CD8-positive, alpha-beta memory T cell (primary cell): ENCODE measurements at places on chromosomes 4 and X.

DNA sequence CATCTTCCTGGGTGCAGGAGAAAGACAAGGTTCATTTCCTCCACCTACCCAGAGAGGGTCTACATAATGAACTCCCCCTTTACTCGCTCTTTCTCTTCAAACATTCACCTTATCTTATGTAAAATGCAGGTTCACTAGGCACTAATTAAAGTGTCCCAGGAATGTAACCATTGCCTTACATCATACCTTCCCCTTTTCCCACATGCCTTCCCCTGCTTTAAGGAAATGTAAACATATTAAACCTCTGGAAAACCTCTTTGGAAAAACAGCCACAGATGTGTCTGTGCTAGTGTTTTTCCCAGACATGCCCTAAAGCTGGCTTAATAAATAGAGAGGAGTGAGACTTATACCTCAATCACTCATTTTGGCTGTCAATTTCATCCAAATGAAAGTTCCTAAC, 15.8 kb downstream of the TBC1D9 start:
- DNase-seq, result no peak

DNA sequence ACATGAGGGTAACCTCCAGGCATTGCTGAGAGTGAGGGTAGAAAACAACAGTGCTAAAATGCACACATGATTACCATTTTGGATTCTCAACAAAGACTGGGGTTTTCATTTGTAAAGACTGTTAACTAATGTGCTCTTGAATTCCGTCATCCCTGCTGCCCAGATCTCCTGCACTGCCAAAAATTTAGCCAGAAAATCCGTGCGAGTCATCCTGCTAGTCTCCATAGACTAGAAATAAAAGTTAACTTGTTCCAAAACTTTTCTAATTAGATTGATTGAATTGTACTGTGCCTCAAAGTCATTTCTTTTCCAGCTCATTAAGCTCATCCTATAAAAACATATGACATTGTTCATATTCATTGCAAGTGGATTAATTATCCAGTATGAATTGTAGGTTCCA, 99.8 kb downstream of the ARSF start:
- DNase-seq, result no peak

DNA sequence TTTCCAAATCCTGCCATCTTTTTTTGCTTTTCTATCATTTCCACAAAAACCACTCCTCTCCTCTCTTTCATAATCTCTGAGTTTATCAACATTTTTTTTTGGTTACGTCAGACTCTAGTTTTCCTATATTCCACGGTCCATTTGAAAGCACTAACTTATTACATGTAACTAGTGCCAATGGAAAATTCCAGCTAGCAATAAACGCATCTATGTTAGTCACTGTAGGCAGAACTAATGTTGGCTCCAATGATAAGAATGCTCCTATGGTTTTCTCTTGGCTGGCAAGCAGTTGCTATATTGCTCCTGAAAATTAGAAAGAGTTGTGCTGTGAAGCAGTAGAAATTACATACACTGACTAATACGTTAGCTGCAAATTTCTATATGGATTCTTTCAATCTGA, 634.6 kb upstream of the FTHL17 start:
- DNase-seq, result no peak

DNA sequence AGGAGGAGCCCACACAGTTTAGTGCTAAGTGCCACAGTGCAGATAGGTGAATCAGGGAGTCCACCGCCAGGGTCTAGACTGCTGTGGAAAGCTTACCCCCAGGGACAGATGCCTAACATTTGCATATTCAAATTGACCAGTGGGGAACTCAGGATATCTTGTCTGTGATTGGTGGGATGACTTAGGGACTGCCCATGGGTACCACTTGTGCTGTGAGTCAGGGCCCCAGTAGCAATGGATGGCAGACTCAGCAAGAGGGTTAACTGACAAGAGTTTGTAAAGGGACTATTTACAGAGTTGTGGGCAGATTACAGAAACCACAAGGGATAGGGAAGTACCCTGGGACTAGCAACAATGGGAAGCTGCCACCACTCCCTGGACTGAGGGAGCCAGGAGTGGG, 282.1 kb downstream of the BCOR start:
- no peak for DNase-seq

GRCh38 chrX:125786316-125786715, 379.8 kb downstream of the DCAF12L2 start:
- DNase-seq, result no peak

DNA sequence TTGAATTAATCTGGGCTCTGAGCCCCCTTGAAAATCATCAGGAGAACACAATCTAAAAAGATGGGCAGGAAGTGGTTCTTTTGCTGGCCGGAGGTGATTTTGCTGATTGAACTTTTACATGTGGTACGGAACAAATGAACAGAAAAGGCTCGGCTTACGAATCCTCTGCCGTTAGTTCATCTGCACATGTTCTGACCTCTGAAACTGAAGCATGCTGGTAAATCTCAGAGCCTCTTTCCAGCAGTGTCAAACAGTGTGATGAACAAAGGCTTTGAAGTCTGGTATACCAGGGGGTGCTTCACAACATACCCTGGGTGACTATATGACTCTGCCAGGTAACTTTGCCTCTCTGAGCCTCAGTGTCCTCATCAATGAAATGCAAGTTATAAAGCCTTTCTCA, 194.2 kb upstream of the C1QTNF7 start:
- DNase-seq, result no peak

DNA sequence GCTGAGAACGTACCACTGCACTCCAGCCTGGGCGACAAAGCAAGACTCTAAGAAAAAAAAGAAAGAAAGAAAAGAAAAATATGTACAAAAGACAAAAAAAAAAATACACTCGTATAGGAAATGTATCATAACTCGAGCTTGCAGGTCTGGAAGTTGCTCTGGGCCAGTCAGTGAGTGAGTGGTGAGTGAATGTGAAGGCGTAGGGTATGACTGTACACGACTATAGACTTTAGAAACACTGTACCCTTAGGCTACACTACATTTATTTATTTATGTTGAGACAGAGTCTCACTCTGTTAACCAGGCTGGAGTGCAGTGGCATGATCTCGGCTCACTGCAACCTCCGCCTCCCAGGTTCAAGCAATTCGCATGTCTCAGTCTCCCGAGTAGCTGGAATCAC, 29.4 kb downstream of the EVC2 start:
- no peak for DNase-seq

DNA sequence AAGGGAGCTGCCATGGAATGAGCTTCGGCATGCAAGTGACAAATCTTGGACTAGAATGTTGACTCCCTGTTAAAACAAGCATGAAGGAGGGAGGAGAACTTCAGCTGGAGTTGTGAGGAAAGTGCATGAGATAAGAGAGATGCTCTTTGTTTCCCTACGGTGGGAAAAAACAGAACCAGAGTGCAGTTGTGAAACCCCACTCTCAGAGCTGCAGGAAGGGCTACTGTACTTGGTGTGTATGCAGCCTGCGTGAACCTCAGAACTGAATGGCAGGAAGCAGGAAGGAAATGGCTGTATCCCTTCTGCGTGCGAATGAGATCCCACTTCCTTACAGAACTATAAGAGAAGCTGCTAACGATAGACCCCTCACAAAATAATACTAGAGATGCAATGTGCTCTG, 57.2 kb downstream of the EGF start:
- DNase-seq, result no peak

GRCh38 chr4:138223231-138223910, 18.8 kb downstream of the SLC7A11 start:
- no peak for DNase-seq

DNA sequence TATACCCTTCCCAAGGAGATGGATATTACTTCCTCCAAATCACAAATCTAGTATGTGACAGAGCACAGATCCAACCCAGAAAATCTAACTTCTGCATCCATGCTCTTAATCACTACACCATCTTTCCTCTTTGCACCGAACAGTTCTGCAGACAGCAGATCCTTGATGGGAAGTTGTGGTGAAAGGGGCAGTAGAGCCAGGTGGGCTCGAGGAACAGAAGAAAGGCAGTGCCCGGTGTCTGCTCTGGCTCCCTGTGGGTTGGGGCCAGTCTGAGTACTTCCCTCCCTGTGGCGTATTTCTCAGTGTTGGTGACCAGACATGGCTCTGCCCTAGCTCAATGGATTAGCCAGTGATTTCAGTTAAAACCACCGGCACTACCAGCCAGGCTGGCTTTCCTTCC, 15.3 kb downstream of the HOPX start:
- no peak for DNase-seq

DNA sequence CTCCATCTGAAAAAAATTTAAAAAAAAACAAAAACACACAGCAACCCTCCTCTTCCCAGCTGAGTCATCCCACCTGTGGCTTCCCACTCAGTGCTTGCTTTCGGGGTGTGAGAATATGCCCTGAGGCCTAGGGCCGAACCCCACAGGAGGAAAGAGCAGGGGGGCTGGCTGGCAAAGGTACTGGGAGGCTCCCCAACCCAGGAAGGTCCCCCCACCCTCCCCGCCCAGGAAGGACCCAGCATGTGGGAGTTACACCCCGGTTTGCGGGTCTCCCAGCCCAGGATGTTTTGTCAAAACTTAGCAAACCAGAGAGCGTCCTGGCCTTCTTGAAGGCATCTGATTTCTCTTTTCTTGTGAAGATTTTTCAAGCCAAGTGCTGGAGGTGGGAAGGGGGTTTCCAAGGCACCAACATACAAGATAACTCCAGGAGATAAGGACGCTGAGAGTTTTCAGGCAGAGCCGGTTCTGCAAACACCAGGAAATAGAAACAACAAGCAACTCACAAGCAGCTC, 25.7 kb upstream of the CSF2RA start:
- no peak for DNase-seq

- no peak for DNase-seq
Measured at GRCh38 chr4:165519591-165519990, 140.8 kb downstream of the CPE start.

DNA sequence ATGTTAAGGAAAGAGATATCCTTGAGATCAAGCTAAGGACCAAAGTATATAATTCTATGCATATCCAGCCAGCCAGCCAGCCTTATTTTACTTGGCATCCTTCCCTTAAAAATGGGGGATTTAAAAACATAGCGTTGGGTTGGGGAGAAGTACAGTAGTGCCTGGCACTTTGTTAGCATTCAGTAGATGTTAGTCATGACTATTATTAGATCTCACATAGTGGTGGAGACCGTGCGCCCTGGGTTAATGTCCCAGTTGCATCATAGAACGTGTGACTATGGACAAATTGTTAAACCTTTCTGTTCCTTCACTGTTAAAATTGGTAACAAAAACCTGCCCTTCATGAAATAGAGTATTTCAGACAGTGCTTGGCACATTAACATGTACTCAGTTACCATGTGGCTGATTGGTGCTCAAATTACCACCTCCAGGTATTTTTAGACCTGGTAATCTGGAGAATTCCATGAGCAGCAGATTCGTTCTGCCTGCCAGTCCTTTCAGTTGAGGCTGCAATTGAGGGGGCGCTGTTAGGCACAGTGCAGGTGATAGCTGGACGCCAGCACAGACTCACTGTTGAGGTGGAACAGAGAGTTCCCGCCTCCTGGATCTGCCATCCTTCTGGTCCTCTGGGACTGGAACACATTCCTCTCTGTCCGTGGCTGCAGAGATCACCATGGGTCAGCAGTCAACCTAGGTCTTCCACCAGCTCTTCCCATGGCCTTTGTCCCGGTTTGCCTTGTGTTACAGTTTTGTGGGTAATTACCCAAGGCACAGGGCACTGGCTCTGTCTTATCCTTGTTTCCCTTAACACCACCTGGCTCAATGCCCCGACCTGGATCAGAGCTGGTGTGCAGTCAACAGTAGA, 31.7 kb downstream of the RBBP7 start:
- DNase-seq, result no peak

GRCh38 chr4:125011646-125012045, 299.1 kb upstream of the ANKRD50 start:
- no peak for DNase-seq

DNA sequence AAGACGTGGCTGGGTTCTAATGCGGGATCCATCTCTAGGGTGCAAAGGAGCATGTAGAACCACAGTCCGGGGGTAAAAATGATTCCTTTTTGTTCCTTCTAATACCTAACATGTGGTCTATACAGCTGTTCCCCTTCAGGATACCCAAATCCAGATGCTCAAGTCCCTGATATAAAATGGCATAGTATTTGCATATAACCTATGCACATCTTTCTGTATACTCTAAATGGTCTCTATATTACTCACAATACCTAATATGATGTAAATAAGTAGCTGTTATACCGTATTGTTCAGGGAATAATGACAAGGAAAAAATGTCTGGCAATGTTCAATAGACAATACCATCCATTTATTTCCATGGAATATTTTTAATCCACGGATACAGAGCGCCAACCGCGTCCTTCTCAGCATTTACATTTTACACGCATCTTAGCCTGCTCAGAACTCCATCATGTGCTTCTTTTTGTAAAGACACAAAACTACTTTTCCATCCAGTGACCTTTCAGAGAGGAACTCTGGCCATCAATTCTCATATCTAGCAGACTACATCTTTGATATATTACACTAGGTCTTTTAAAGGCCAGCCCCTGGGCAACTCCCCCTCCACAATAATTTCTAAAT, 31.9 kb downstream of the ACSL1 start:
- DNase-seq, result no peak

- DNase-seq, result no peak
Measured at GRCh38 chr4:74018771-74019170, 19.7 kb downstream of the CXCL3 start.

DNA sequence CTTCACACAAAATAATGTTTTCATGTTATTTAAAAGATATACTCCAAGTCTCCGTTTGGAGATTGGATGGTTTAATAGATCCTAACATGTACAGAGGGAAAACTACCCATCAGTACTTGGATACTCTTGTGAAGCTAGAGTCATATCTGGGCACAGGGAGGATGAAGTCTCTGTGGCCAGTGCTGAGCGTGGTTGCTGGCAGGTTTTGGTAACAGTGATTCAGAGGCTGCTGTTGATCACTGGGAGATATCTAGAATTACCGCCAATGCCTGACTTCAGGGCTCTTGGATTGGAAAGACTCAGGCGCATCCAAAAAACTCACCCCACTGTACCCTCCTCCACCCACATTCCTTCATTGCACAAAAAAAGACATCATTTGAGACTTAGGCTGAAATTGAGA, 107.2 kb upstream of the PGRMC2 start:
- no peak for DNase-seq

DNA sequence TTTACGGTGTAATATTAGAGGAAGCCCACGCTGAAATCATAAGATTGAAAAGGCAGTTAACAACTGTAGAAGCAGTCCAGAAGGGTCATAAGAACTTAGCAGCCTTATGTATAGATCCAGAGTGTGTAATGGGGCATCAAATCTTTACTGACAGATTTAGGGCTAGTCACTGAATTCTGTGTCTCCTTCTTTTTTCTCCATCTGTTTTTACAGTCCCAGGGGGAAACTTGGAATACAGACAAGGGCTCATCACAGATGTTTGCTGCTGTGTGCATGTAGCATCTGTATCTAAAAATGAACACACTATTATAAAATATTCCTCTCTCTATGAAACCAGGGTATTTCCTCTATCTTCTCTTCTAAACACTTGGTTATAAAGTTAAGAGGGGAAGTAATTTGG, 43.9 kb downstream of the CYSLTR1 start:
- DNase-seq, result no peak

DNA sequence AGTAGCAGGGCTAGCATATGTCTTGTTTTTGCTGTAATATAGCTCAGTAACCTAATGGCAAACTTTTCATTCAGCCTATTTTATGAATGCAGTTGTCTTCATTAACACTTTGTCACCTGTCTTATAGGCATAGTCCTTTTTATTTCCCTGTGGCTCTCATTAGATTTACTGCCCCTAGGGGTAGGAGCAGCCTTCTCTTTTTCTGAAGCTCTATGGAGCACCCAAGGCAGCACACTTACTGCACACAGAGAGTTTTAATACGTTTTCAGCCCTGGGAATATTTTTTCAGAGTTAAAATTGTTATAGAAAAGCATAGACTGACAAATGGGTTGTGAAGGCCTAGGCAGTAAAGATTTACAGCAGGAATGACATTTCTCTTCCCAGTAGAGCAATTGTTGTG, 406.8 kb downstream of the TMA16 start:
- no peak for DNase-seq
